ENCODE measurements at places on chromosomes 11 and 22.
A peak's percentile ranks its signal among the peaks of the same experiment; 100 is the strongest.

GRCh38 chr11:66595245-66595904 lies 2.4 kb downstream of the CCS start:
- DNase-seq: peak; percentile 42

DNA sequence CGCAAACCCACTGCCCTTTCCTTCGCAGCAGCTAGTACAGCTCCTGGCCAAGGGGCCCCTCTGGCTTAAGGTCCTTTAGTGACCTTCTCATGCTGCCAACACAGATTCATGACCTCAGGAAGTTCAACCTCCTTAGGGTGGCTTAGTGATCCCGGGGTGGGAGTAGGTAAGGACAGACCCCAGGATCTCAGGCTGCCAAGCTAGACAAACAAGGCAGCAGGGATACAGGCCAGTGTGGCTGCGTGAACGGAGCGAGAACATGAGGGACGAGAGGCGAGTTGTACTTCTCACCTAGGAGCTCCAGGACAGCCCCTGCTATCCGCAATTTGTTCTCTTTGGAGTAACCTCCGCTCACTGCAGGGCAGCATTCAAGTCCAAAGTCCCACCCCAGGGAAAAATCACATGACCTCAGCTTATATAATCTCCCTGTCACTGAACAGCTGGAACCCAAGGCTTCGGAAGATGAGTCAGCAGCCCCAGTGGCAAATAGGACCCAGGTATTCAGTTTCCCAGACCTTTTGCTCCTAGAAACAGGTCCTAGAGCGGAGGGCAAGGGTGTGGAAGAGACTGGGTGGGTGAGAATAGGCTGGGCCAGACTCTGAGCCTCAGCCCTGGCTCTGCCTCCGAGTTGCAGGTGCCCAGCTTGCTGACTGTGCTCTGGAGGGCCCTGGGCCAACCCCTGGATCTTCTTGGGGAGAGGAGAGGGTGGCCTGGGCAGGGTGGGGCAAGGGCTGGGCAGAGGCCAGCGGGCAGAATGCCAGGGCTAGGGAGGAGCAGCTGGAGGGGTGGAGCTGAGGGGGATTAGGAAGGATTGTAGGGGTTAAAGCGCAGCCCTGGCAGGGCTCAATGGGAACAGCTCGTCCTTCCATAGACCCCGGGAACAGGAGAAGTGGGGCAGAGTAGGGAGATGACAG lies 13.1 kb downstream of the USP2 start:
- DNase-seq: peak; percentile 58

DNA sequence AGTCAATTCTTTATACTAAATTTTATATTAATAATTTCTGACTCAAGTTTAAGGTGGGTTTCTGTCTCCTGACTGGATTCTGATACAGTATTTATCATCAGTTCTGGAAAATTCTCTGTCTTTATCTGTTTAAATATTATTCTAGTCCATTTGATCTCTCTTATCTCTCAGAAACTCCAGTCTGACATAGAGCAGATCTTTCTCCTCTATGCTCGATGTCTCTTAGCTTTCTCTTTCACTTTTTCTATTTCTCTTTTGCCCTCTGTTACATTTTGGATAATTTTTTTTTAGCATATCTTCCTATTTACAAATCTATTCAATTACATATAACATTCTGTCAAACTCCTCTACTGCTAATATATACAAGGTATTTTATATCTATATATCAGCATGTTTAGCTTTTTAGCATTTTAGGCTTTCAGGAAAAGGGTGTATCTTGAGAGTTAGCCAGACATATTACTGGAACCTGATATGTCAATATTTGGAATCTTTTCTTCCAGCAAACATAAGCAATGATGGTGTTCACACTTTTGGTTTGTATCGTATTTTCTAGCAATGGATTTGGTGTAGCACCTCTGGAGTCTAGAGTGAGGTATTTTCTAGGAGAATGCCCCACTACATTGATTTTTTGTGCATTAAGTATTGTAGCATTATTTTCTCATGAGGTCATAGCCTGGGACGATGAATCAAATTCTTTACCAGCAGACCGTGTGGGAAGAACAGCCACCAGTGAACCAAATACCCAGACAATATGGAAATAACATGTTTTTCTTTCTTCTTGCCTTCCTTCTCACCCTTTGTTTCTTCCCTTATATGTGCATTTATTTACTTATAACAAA lies 4.1 kb upstream of the NNMT start:
- no peak for DNase-seq

- DNase-seq: no peak
Measured at GRCh38 chr11:34330653-34331052, 27.2 kb downstream of the ABTB2 start.

Measured in midbrain (tissue), 1 donor.